ENCODE measurements at places on chromosomes 1 and 21.

DNA sequence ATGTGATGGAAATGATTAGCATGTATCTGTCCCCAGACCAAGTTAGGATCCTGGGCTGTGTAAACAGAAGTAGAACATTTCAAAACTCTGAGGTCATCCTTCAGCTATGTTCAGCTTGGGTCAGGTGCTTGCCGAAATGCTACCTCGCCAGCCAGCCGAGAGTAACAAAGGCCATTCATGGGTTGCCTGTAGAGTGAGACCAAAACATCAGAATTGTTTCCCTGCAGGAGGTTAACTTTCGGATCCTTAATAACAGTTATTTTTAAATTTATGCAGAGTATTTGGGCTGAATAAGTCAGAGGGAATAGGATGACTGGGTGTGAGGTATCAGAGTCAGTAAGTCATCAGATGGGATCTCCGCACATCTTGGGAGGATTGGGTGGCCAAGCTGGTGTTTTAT lies 35.6 kb downstream of the SMYD2 start:
- DNase-seq: no peak

GRCh38 chr1:50517488-50517887 lies 94.2 kb upstream of the DMRTA2 start:
- DNase-seq: no peak

DNA sequence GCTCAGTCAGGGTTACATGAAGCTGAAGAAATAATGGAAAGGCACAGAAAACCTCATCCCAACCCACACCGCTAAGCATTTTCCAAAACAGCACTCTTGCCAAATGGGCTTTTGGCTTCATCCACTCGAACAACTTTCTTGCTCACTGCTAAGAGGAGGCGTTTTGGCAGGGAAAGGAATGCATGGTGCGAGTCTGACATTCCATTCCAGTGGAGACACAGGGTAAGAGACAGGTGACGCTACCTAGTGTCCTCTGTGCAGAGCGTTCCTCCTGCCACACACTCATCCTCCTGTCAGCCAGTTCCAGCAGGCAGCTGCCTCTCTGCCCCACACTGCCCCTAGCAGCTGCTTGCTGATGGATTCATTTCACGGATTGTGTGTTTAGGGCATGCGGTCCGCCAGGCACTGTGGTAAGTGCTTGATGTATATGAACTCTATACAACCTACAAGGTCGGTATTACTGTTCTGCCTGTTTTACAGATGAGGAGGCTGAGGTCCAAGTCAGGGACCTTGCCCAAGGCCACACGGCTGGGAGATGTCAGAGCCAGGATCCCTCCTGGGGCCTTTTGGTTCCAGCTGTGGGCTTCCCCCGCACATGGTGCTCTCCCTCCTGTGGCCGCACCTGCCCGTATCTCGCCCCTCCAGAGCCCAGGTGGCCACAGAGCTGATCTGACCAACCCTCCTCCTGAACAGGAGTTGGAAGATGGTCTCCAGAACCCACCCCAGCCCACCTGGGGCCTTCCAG lies 25.7 kb upstream of the BACE2 start:
- DNase-seq: no peak

DNA sequence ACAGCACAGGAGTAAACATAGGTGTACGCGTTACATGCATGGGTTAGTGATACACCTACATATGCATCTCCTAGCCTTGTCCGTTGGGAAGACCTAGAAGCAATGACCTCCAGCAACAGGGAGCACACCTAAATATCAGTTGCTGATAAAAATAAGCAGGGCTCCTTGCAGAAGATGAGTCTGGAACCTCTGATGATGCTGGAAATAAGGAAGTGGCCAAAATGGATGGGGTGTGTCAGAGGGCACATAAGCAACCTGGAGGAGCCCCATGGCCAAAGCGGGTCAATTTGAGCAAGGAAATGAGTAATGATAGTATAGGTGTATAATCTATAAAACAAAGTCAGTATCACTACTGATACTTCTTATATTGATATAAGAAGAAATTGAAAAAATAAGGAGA lies 13.7 kb downstream of the ADARB1 start:
- DNase-seq: no peak

DNA sequence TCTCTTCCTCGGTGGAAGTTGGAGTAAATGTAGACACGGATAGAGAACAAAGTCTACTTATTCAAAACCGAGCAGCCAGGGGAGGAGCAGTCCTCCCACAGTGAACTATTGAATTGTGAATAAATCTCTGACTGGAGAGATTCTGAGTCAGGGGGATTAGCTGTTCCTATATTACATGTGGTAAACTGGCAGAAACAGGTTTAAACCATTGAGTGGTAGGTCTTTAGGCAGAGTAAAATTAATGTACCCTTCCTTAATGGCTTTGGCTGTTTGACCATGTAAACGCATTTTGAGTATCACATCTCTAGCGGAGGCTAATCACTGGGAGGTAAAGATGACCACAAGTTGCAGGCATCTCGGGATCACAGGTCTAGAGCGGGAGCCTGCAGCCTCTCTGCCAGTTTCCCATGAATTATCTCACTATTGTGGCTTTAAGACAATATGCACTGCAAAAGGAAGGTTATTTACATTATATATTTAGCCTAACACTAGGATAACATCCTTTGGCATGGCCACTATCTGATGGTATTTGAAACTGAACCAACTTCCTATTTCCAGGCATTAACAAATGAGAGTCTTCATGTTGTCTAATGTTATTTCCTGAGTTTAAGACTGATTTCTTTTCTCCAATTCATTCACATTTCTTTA lies 7.9 kb upstream of the DISC1 start:
- no peak for DNase-seq

GRCh38 chr1:223156343-223156742 lies 13.3 kb upstream of the TLR5 start:
- DNase-seq: no peak

DNA sequence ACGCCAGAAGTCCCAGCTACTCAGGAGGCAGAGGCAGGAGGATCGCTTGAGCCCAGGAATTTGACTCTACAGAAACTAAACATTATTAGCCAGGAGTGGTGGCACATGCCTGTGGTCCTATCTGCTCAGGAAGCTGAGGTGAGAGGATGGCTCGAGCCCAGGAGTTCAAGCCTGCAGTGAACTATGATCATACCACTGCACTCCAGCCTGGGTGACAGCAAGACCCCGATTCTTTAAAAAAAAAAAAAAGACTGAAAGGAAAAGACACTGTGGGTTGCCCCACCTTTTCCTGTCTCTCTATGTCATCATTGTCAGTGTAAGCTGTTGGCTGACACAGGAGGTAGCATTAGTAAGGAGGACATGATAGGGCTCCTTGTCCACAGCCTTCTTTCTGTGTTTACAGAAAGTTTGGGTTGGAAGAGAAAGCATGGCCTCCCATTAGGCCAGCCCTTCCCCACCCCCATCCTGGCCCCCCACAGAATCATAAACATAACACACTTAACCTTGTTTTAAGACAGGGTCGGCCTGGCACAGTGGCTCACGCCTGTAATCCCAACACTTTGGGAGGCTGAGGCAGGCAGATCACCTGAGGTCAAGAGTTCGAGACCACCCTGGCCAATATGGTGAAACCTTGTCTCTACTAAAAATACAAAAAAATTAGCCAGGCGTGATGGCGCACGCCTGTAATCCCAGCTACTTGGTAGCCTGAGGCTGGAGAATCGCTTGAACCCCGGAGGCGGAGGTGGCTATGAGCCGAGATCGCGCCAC lies 20.6 kb upstream of the RCAN3 start:
- DNase-seq: no peak

Measured in stimulated activated CD4-positive, alpha-beta T cell treated with anti-CD3 and anti-CD28 coated beads, Interleukin-2, amount 100 ng/mL, for 24 hours (primary cell).